Thymus (tissue), 14 donors: ENCODE measurements at places on chromosomes 5 and 9. TPM values are rescaled to one million over a fixed set of nuclear protein-coding genes. Genes with fewer than 3 reads are reported as not detected.
A peak's percentile ranks its signal among the peaks of the same experiment; 100 is the strongest.

DNA sequence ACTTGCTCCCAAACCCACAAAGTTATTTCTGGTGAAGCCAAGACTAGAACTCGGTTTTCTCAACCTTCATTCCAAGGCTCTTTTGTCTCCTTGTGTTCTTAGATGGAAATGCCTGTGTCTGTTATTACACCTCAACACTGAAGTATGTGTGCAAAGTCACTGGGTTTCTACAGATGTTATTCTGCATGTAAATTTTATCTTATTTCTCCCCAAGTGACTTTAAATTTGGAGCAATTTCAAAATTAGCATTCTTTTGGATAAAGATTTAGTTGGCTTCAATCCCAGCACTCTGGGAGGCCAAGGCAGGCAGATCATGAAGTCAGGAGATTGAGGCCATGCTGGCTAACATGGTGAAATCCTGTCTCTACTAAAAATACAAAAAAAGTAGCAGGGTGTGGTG is 104.4 kb upstream of the GNA14 start:
- DNase-seq, result no peak

DNA sequence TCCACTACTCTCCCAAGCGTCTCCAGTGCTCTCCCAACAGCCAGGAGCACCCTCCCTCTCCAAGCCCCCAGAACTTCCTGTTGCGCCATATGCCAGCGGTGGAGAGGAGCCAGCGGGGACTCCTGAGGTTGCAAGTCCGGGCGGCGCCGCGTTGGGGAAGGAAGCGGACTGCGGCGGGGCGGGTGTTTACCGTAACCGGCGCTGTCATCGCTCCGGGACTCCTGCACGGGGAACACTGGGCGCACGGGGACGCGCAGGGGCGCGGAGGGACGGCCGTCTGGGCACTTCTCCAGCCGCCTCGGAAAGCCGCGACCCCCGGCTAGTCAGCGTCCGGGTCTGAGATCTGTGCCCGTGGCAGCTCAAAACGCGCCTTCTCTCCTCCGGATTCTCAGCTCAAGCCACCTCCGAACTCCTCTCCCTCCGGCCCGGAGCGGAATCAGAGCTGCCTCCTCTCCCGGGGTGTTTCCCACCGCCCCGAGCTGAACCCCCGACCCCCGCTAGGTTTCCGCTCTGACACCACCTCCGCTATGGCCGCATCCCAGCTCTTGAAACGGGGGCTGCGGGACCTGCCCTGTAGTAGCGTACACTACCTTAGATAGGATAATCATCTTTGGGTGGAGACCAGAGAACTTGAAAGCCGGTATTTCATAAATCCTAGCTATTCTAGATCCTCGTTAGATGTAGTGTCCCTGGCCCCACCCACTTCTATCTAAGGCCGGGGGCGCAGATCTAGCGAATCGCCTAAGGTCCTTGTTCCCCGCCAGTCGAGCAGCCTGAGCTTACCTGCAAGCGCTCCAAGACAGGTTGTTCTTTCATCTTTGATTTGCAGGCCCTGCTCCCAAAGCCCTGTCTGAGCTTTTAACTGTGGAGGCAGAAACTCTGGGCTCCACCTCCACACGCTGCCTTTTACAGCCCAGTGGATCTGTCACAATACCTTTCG is at the start of gene TRPM6:
TSS of gene TRPM6 (minus strand) at position 881 of the 940 bp plus-strand sequence. CDS start at position 816, 65 bp downstream.
- DNase-seq, result peak; percentile 10

GRCh38 chr9:31034311-31034710 is 1350.1 kb upstream of the ACO1 start:
- no peak for DNase-seq

The DMRT2 gene
- 19.0 TPM for total RNA-seq

- peak; percentile 53 for DNase-seq
Measured at GRCh38 chr5:138610918-138611677, 35.9 kb upstream of the HSPA9 start.

DNA sequence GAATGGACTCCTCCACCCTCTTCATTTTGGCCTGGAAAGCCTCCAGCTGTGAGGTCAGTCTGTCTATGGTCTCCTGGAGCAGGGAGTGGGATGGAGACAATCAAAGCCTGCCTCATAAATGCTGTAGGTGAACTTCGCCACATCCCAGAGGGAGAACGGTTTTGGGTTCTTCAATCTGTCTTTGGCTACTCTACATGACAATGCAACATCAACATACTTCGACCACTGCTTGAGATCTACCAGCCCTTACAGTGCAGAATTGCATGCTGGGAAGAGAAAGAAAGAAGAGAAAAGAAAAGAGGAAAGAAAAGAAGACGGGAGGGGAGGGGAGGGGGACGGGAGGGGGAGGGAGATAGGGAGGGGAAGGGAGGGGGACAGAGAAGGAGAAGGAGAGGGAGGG is 28.5 kb upstream of the ANXA6 start:
- DNase-seq, result no peak

DNA sequence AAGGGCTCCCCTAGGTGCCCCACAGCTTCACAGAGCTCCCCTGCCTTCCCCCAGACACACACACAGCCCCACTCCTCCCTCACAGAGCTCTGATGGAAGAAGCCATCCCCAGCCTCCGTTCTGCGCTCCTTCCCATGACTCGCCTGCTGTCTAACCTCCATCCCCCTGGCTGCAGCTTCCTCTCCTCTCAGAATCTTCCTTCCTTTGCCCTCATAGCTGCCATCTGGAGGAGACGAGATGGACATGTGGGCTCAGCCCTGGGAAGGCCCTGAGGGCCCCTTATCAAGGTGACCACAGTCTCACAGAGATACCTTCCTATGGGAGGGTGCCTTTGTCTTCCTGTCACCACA is 94.3 kb downstream of the PCDH1 start:
- no peak for DNase-seq

DNA sequence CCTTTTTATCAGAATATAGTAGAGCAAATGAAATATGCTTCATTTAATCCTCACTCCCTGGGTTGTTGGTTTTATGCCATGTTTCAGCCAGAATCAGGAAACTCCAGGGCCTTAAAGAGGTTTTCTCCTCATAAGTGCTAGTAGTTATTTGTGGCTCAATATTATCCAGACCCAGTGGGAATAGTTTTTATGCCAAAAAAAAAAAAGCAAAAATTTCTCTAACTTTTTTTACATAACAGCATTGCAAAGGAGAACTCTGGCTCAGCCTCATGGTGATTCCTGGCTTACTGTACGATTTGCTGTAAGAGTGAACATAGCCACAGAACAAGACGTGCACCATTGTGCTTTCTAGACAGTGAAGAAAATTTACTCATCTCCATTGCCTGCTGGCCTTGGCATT is 232.5 kb downstream of the PJA2 start:
- DNase-seq, result no peak

DNA sequence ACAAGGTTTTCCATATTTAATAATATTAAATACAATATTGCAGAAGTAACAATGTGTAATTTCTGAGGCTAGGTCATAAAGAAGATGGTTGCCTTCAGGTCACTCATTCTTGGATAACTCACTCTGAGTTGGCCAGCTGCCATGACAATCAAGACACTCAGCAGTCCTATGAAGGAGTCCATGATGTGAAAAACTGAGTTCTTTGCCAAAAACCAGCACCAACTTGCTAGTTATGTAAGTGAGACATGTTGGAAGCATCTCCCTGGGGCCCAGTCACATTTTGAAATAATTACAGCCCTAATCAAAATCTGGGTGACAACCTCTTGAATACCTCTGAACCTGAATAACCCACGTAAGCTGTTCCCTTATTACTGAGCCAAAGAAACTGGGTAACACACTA is 453.2 kb downstream of the CDH18 start:
- peak; percentile 1 for DNase-seq

DNA sequence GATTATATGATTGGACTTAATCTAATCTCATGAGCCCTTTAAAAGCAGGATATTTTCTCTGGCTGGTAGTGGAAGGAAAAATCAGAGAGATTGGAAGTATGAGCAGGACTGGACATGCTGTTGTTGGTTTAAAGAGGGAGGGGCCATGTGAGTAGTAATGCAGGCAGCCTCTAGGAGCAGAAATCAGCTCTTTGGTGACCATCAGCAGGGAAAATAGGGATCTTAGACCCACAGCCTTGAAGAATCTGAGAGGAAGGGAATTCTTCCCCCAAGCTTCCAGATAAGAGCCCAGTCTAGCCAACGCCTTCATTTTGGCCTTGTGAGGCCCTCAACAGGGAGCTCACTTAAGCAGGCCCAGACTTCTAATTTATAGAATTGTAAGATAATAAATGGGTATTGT is 9.5 kb downstream of the SH3GL2 start:
- no peak for DNase-seq

DNA sequence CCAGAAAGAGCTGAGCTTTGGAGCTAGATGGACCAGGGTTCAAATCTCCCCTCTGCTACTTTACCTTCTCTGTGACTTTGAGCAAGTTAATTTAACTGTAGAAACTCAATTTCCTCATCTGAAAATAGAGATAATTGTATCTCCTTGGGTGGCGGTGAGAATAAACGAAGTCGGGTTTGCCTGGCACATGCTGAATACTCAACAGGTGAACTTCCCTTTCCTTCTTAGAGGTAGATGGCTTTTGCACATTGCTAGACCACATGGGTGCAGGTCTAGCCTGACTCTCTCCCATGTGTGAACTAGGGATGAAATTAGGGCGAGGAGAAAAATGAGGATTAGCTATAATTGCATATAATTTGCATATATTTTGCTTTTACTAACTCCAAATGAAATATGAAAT is 31.4 kb upstream of the GTF2H2C start:
- DNase-seq, result no peak

GRCh38 chr5:2569774-2570542 is 181.5 kb downstream of the IRX2 start:
- no peak for DNase-seq

- no peak for DNase-seq
Measured at GRCh38 chr5:88676637-88677375, 206.2 kb downstream of the MEF2C start.

GRCh38 chr9:82920154-82920553 is 142.8 kb downstream of the RASEF start:
- DNase-seq, result no peak

The SCGB3A2 gene
- total RNA-seq, result 0.71 TPM

GRCh38 chr9:132351404-132352045 is 3.3 kb downstream of the SETX start:
- DNase-seq, result no peak

The SOX30 gene
- total RNA-seq, result 0.24 TPM

The AMBP gene
- total RNA-seq, result 0.38 TPM
